ENCODE measurements at places on chromosomes 1 and 21. TPM values are rescaled to one million over a fixed set of nuclear protein-coding genes. Genes with fewer than 3 reads are reported as not detected.

The HLX gene
- not detected for total RNA-seq

The JUN gene
- 56.7 TPM for total RNA-seq

The RIMKLA gene
- total RNA-seq = not detected

The TSPAN2 gene
- 3.4 TPM for total RNA-seq

The SLC27A3 gene
- total RNA-seq = 17.9 TPM

The FAM151A gene
- not detected for total RNA-seq

The MIXL1 gene
- not detected for total RNA-seq

The HES2 gene
- total RNA-seq = 299 TPM

The DNAJC16 gene
- total RNA-seq = 11.8 TPM

The CFHR4 gene
- total RNA-seq = not detected

The WNT4 gene
- total RNA-seq = 3.9 TPM
